DMS153 (cell line): ENCODE measurements at places on chromosomes 11 and 22.

GRCh38 chr22:46242076-46242475 lies 8.0 kb downstream of the CDPF1 start:
- no peak for DNase-seq

DNA sequence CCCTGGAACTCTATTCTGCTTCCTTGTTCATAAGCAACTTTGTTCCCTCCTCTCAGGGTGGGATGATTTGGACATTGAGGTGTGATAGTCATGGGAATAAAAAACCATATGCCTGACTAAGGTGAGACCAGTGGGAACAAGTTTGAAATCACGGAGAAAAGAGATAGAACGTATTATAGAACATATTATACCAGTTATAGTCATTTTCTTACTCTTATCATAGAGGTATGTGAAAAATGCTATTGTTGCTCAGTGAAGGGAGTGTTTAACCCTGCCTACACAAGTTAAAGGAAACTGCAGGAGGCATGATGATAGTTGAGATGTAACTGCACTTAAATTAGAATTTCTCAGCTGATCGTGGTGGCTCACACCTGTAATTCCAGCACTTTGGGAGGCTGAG lies 15.5 kb downstream of the OR6Q1 start:
- DNase-seq = no peak

DNA sequence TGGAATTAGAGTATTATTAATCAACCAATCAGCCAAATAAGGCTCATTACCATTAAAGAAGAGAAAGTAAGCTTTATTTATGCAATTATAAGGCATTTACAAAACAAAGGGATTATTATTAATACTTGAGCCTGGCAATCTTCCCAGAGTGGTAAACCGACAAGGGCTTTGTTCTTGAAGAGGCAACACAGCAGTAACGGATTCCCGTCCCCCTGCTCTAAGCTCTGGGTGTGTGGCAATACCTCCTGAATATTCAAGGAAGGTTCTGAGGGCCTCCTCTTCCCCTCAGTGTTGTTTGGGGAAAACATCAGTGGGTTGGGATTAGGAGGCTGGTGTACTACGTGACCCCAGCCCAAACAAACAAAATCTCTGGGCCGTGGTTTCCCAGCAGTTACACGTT lies 176.5 kb downstream of the TENM4 start:
- DNase-seq = no peak

DNA sequence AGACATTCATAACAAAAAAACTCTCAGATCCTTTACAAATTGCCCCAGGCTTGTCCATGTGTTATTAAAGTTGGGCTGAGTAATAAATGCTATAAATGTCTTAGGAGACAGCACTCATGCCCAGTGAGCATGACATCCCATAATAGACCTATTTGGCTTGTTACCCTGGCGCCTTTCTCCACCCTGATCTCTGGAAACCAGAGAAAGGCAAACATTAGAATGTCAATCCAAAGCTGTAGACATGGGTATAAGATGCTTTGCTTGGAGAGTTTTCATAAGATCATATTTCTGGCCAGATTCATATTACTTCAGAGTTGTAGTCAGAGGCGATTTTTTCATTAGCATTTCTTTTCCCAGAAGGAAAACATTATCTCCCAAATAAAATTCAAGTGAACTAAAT lies 161.3 kb upstream of the UBASH3B start:
- no peak for DNase-seq

DNA sequence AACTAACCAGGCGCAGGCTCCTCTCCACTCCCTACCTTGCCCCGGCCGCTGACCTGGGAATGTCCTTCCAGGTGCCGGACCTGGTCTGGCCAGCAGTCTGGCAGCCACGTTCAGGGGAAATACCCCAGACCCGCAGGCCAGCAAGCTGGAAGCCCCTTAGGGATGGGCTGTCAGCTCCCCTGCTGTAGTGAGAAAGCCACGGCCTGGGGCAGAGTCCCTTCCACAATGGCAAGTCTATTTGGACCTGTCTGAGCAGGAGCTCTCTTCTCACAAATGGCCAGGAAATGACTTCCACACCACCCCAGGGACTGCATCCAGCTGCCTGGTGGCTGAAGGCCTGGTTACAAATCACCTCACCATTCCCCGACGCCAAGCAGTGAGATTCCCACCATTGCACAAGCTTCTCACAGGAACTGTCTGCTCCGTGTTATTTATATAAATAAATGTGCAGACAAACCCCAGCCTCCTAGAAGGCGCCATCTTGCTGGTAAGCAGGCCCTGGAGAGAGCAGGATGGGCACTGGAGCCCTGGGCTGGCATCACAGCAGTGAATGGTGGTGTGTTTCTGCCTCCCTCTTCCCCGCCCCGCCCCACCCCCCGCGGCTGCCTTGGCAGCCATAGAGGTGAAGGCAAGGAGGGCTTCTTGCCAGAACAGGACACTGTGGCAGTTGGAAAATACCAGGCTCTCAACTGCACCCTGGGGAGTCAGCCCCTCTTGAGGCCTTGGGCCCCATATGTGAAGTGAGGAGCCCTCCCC lies 23.7 kb downstream of the RSPH14 start:
- no peak for DNase-seq
